ENCODE measurements at places on chromosomes 16 and 17. TPM values are rescaled to one million over a fixed set of nuclear protein-coding genes. Genes with fewer than 3 reads are reported as not detected.

EPX gene
- total RNA-seq: not detected

OSGIN1 gene
- total RNA-seq: 1.7 TPM

CRYBA1 gene
- total RNA-seq: not detected

SLC38A8 gene
- not detected for total RNA-seq

RNF166 gene
- total RNA-seq: 32.4 TPM

COL1A1 gene
- total RNA-seq: 957 TPM

PDE6G gene
- not detected for total RNA-seq

VMO1 gene
- not detected for total RNA-seq

KIFC3 gene
- total RNA-seq: 103 TPM

IRX5 gene
- total RNA-seq: 6.7 TPM

RGS9 gene
- 11.2 TPM for total RNA-seq

INPP5K gene
- 34.4 TPM for total RNA-seq

FOXN1 gene
- total RNA-seq: not detected

SMPD3 gene
- not detected for total RNA-seq

ABAT gene
- 4.4 TPM for total RNA-seq

KCNH4 gene
- total RNA-seq: not detected

SHCBP1 gene
- total RNA-seq: 71.9 TPM

EMC6 gene
- 21.5 TPM for total RNA-seq

MEIOB gene
- total RNA-seq: not detected

GUCY2D gene
- not detected for total RNA-seq

AOC3 gene
- total RNA-seq: not detected

HS3ST6 gene
- total RNA-seq: not detected

PLXDC1 gene
- not detected for total RNA-seq

OR1A1 gene
- total RNA-seq: not detected

AATK gene
- total RNA-seq: not detected

PRSS53 gene
- total RNA-seq: 2.6 TPM

KRTAP4-6 gene
- total RNA-seq: not detected

Measured in SJSA1 (cell line).